ENCODE measurements at places on chromosomes 5 and 9.

DNA sequence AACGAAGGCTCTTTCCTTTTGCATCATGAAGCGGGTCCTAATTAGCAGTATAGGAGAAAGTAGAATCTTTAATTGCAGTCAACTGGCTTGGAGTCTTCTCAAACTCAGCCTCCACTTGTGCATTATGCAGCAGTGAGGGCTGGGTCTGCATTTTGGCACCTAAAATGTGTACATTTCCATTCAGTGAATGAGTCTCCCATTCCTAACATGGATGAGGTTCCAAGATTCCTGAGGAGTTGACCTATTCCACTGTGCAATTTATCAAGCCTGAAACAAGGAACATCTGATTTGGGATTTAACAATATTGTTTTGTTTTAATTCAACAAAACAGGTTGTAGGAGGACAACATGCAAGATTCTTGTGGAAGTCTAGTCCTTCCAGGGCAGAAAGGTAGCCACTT, 171.8 kb upstream of the S1PR3 start:
- no peak for DNase-seq

DNA sequence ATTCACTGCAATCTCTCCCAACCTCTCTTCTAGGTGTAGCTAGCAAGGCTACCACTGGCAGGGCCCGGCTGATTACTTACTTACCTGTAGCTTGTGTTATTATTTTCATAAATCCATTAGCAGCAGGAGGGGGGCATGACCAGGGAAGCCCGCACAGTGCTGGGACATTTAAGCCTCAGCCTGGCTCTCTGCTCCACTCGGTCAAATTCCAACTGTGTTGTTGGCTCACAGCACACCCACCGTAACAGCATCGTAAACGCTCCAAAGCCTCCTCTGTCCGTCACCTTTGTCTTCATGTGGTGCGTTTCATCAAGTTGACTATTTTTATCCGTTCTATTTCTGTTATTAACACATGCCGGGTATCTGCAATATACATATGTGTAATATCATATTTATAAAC, 264.7 kb downstream of the NSG2 start:
- no peak for DNase-seq

GRCh38 chr5:40578501-40579451, 100.9 kb upstream of the PTGER4 start:
- DNase-seq = peak; percentile 69

GRCh38 chr5:43357878-43358281, 44.7 kb upstream of the HMGCS1 start:
- no peak for DNase-seq

DNA sequence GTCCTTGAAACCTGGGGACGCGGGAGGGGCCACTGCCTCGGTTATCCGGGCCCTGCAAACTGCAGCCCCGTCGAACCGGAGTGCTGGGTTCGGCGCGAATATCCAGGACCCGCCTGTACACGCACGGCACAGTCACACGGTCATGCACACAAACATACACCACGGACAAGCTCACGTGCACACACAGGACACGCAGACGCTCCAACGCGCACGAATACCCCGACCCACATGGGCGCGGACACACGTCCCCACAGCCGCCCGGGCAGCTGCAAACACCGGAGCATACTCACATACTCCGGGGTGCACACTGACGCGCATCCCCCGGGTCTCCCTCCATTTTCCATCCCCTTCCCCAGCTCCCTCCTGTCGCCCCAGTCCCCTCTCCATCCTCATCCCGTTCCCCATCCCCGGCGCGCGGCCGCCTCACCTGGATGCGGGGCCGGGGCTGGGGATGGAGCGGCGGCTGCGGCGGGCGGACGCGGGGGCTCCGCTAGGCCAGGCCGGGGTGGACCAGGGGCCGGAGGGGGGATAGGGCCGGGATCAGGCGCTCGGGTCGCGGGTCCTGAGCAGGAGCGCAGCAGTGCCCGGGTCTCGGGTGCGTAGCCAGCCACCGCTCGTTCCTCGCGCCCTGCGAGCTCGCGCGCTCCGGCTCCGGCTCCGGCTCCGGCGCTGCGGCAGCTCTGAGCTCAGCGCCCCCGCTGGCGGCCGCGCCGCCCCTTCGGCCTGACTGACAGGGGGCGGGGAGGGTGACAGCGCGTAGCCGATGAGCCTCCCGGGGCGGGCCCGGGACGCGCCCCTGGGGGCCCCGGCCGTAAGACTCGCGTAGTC, at the start of the genes EIF4E1B and SNCB:
Gene EIF4E1B, plus strand, starts transcription at position 823 of the 828 bp plus-strand sequence. CDS start 12,113 bp downstream, outside the sequence.
Gene SNCB, minus strand, starts transcription at position 682 of the 828 bp plus-strand sequence. CDS start 880 bp downstream, outside the sequence.
- DNase-seq = peak; percentile 61

DNA sequence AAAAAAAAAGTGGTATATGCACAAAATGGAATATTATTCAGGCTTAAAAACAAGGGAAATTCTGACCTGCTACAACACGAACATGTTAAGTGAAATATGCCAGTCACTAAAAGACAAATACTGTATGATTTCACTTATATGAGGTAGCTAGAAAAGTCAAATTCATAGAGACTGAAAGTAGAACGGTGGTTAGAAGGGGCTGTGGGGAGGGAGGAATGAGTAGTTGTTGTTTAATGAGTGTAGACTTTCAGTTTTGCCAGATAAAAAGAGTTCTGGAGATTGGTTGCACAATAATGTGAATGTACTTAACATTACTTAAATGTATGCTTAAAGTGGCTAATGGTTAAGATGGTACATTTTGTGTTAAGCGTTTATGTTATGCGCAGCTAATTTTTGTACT, 79.5 kb upstream of the IL12B start:
- DNase-seq = peak; percentile 18

- no peak for DNase-seq
Measured at GRCh38 chr5:59528202-59528862, 365.2 kb downstream of the PDE4D start.

- no peak for DNase-seq
Measured at GRCh38 chr5:23139338-23140171, 286.4 kb upstream of the CDH12 start.

DNA sequence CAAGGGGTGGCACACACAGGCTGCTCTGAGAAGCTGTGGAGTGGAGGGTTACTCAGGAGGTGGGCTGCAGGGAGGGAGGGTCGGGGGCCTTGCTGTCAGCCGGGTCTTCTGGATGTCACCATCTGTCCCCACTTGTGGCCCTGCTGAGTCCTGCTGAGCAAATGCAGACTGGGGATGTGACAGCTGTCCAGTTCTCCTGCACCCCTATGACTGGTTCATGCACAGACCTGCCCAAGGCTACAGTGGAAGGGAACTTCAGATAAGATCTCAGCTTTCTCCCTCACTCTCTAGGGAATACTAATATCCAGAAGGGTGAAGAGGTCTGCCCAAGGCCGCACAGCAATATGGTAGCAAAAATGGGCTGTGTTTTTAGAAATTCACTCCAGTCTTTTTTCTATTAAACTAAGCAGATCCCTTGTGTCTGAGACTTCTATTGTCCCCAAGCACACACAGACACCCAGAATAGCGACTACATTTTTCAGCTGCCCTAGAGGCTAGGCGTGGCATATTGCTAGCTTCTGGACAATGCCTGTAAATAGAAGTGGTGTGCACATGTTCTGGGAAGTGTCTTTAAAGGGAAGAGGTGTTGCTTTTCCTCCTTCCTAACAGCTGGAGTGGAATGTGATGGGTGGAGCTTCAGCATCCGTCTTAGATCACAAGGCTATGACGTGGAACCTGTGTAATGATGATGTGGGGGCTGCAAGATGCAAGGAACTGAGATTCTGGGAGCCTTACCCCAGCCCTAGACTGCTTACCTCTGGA, 51.1 kb upstream of the TBC1D2 start:
- DNase-seq = no peak

DNA sequence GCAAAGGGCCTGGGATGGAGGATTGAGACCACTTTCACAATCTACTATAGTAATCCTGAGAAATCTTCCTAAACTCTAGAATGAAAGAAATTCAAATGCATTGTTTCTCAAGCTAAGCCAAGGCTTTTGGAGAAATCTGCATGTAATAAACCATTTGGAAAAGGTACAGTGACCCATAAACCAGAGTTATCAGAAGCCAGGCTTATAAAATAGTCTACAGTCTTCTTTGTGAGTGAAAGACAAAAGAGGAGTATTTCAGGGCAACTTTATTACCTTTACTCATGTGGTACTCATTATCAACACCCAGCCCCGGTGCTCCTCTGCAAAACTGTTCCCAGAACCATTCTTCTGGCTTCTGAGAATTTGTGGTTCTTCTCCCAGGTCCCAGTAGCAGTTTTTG, 87.0 kb downstream of the GALNT10 start:
- DNase-seq = no peak

- no peak for DNase-seq
Measured at GRCh38 chr5:74382987-74383593, 257.4 kb downstream of the ENC1 start.

DNA sequence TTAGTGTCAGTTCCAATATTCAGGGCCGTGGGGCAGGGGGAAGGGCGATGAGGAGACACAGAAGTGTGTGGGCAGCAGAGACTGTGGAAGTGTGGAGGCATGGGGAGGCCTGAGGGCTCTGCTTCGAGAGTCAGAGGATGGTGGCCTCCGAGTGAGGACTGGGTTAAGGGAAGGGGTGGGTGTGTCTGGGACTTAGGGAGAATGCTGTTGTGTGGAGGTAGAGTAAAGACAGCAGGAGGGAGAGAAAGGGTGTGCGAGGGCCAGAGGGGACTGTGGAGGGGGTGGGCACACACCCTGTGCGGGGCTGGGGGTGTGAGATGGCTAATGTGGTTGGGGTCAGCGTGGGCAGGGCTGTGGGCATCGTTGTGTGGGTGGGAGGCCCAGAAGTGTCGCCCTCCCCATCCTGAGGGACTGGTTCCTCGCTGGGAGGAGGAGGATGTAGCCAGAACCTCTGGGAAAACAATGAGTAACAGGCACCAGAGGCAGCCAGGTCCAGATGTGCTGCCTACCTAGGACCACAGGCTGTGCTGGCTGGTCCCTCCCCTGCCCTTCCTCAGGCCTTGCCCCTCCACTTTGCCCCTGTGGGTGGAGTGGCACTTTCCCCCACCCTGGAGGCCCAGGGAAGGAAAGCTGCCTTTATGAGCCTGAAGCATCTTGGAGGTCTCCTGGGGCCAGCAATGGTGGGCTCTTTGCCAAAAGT, 4.2 kb downstream of the USP20 start:
- DNase-seq = no peak
